ENCODE measurements at places on chromosomes 16 and 17.

- DNase-seq, result no peak
Measured at GRCh38 chr16:87075319-87075860, 241.8 kb downstream of the C16orf95 start.

GRCh38 chr16:27230562-27231001, 27.3 kb downstream of the KDM8 start:
- DNase-seq, result no peak

- DNase-seq, result peak; percentile 25
Measured at GRCh38 chr17:28744104-28744971, 527 bp downstream of the TRAF4 start.

DNA sequence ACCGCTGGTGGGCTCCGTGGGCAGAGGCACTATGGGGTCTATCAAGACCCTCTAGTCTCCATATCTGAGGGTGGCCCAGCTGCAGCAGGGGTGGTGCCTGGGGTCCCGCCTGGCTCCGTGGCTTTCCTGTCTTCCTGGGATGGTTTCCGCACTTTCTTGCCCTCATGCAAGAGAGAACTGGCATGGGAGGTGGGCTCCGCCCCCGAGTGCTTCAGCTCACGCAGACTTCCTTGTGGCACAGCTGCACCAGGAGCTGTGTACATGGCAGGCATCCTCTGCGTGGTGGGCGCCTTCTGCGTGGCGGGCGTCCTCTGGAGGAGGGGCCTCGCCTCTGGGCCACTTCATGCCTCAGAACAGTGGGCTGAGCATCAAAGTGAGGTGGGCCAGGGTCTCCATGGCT, 73.1 kb downstream of the LMF1 start:
- no peak for DNase-seq

DNA sequence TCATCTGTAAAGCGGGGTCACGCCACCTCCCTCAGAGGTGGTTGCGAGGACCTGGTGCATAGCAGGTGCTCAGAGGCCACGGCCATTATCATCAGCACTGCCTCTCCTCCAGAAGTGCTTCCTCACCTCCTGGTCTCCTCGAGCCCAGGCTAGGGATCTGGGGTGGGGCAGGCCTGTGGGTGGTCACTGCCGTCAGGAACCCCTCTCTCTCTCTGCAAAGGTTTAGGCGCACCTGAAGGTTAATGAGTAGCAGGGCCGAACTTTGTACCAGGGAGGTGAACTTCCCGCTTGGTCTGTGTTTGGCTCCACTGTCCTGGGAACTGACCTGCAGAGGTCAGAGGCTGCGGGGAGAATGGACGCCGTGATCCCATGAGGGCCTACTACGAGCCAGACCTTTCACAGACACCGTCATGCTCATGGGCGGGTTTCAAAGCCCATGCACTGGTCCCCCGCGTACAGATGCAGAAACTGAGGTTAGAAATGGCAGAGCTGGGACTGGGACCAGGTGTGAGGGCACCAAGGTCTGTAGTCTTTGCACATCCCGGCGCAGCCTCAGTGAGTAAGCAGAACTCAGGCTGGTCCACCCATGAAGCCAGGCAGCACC, 13.8 kb downstream of the JUP start:
- DNase-seq, result no peak

DNA sequence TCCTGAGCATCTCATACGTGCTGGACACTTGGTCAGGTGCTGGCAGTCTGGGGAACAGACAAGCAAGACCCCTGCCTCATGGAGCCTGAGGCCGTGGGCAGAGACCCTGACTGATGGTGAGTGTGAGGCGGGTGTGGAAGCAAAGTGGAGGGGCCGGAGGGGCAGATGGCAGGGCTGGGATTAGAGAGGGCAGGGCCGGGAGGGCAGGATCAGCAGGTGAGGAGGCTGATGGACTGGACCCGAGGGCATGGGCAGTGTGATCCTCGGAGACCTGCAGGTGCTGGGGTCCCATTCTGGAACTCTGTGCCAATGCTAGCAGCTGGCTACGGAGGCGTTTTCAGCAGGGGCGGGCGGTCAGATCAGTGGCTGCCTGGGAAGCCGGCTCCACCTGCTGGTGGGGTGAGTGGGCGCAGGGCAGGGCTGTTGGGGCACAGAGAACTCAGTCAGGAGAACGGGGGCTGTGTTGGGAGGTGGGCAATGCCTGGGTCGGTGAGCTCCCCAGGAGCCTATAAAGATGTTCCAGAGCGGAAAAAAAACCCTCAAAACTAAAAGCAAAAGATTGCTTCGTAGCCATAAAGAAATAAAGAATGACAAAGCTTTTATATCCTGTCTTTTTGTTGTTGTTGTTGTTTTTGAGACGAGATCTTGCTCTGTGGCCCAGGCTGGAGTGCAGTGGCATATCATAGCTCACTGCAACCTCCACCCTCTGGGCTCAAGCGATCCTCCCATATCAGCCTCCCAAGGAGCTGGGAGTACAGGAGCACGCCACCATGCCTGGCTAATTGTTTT, 8.9 kb upstream of the C16orf74 start:
- DNase-seq, result no peak

GRCh38 chr16:88882358-88883030, 16.0 kb upstream of the PABPN1L start:
- DNase-seq, result no peak

DNA sequence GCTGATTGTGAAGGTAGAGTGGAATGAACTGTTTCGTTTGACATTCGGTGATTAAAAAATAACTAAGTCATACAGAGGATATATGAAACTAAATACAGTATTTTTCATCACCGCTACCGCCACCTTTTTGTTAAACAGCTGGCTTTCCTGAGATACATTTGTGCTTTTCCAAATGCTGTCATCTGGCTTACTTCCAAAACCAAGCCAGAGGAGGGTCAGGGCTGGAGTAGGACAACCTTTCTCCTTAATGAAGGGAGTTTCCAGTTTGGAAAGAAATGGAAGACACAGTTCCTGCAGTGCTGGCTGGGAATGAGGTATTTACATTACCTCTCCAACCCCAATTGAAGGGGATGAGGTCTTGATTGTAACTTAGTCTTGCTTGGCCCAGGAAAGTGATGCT, 3.2 kb downstream of the TNRC6C start:
- DNase-seq, result no peak

DNA sequence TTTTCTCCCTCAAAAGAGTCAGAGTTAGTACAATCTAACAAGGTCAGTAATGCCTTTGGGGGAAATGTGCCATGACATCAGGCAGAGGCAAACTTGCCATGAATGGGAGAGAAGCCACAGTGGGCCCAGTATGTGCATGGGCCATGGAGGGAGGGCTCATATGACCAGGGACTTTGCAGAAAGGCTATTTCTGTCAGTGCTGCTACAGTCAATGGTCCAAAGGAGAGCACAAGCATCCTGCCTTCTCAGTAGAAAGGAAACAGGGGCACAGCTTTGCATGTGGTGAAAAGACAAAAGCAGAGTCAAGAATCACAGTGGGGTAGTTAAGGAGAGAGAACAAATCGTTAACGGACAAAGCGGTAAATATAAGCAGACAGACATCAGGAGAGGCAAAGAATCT, 11.2 kb upstream of the CORO6 start:
- DNase-seq, result no peak

DNA sequence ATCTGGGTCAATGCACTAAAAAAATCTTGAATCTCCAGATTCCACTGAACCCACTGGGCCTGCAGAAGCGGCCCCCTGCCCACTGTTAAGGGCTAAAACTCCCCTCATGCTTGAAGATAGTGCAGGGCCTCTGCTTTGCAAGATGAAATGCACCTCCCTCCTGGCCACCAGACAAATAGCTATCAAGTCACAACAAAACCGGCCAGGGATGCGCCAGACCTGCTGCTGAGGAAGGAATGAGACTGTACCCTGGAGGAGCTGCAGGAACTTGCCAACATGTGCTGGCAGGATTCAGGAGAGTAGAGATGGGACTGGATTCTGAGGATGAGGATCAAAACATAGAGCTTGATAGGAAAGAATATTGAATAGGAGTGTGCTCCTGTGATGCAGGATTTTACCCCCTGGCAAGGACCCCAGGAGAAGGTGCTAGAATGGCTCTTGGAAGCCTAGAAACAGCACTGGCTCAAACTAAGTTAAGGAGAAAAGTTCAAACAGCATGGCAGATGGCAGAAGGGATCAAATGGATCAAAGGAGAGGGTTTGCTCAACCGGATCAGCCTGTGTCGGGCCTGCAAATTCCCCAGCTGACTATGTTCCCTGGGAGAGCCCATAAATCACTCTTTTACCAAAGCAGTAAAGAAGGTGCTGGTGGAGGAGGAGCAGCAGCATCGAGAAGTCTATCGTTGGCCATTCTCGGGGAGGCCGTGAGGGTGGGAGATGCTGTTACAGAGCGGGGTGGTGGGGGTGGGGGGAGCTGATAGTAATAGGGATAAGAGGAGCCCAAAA, 27.2 kb upstream of the XYLT2 start:
- no peak for DNase-seq

DNA sequence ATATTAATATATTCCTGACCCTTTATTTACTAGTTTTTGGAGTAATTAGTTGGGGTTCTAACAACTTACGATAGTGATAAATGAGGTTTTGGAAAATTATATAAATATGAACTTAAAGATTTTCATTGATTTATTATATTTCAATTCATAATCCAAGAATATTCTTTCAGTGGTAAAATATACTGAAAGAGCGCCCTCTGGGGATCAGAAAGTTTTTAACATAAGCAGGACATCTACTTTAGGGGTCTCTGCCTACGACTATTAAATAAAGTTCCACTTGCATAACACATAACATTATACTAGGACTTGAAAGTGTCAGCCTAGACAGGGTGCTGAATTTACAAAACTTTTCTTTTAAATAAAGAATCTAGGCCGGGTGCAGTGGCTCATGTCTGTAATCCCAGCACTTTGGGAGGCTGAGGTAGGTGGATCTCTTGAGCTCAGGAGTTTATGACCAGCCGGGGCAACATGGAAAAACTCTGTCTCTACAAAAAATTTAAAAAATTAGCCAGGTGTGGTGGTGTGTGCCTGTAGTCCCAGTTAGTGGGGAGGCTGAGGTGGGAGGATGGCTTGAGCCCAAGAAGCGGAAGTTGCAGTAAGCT, 15.6 kb downstream of the RFWD3 start:
- no peak for DNase-seq

GRCh38 chr17:12613566-12613965, 52.1 kb upstream of the MYOCD start:
- DNase-seq, result no peak

Data from NCI-H1092 treated with DMSO at 0.1 percent for 48 hours (cell line).